ENCODE measurements at places on chromosomes 5 and 9.

DNA sequence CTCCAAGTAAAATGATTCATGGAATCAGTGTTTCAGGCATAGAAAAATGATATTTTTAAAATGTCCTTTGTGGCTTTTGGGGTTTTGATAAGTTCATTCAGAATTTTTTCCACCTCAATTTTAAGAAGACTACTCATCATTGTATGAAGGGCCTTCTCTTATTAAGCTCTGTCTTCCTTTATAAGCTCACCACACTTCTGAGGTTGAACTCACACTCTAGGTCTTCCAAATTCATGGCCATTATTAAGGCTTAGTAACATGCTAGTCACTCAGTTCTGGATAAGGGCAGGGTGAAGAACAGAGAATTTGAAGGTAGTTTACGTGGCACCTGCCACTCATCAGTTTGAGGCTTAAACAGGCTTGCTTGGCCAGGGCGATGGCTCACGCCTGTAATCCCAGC lies 4.2 kb downstream of the MELK start:
- DNase-seq = no peak

DNA sequence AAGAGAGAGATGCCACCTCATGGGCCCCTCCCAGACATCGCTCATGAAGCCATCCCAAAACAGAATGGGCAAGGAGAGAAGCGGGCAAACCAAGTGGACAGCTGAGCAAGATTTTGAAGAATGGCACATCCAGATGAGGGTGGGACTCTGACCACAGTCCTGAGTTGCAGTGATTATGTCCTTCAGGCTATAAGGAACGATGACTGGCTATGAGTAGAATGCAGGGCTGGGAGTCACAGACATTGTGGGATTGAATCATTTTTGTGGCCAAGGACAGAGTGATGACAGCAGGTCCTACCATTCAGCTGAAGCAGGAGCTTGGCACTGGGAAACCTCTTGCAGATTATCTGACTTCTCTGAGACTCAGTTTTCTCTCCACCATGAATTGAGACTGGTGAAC lies 245.7 kb upstream of the SLC30A5 start:
- DNase-seq = peak; percentile 16

DNA sequence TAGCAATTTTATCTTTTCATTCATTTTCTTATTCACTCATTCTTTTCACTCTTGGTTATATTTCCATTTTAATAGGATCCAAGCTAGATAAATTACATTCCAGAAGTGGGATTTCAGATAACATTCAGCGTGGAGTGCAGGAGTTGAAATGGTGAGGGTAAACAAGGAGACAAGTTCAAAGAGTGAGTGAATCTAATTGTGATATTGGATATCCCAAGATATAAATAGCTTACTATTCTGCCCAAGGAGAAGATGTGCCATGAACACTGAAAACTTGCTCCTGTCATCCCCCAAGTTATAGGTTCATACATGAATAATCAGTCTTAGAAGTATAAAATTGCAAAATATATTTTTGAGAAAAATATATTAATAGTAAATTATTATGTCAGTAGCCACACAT lies 459.3 kb downstream of the CETN3 start:
- no peak for DNase-seq

- DNase-seq = no peak
Observed at GRCh38 chr5:170551622-170552021, 47.8 kb downstream of the KCNIP1 start.

- DNase-seq = no peak
Observed at GRCh38 chr9:120513825-120514396, 66.1 kb downstream of the CDK5RAP2 start.

DNA sequence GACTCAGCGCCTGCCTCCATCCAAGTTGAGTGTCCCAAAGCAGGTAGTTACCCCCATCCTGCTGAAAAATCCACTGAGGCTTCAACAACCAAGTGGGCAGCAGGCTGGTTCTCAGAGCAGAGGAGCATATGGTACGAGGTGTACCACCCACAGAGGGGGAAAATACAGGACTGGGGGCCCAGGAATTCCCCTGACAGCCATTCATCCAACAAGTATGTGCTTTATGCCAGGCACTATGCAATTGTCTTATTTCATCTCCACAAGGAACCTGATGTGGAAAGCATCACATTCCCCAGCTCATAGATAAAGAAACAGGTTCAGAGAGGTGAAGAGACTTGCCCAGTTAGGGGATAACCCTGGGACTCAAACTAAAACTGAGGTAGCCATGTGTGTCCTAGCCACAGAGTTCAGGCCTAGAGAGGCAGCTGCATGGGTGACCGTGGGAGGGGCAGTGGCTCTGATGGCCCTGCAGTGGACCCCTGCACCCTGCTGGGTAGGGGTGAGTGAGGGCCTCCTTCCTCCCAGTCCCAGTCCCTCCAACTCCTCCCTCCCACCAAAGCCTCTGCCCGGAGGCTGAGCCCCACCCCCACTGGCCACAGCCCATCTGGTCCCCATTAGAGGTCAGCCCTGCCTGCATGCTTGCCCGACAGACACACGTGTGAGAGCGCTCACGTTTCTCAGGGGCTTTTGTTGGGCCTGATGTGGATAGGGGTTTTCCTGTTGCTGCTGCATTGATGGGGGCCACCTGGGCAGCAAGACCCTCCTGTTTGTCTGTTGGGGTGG lies 11.5 kb downstream of the PDLIM4 start:
- DNase-seq = no peak

GRCh38 chr5:160926428-160926827 lies 74.4 kb upstream of the ATP10B start:
- DNase-seq = no peak

GRCh38 chr5:13910201-13910600 lies 34.3 kb downstream of the DNAH5 start:
- DNase-seq = no peak

- peak; percentile 75 for DNase-seq
Observed at GRCh38 chr9:131650254-131650653, 89.6 kb downstream of the RAPGEF1 start.

DNA sequence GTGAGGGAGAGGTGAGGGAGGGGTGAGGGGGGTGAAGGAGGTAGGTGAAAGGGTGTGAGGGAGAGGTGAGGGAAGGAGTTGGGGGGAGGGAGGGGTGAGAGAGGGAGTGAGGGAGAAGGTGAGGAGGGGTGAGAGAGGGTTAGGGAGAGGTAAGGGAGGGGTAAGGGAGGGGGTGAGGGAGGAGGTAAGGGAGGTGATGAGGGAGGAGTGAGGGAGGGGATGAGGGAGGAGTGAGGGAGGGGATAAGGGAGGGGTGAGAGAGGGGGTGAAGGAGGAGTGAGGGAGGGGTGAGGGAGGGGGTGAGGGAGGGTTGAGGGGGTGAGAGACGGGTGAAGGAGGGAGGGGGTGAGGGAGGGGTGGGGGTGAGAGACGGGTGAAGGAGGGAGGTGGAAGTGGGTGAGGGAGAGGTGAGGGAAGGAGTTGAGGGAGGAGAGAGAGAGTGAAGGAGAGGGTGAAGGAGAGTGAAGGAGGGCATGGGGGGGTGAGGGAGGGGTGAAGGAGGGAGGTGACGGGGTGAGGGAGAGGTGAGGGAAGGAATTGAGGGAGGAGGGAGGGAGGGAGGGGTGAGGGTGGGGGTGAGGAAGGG lies 18.5 kb downstream of the NINJ1 start:
- no peak for DNase-seq

- no peak for DNase-seq
Observed at GRCh38 chr5:180187767-180188166, 21.2 kb downstream of the RASGEF1C start.

DNA sequence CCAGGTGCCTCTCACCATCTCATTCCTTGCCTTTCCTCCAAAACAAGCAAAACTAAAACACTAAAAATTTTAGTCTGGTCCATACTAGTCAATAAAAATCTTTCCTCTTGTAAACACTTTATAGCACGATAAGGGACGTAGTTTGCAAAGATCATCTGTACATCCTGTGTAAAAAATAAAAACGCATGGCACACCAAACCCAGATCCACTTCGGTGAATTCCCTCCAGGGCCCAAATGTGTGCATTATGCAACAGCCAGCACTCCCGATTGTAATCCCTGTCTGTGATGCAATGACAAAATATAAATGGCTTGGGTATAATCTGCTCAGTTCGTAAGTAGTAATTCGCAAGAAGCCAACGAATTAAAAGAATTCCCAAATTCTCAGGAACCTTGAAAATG lies 1.4 kb downstream of the FAM169A start:
- DNase-seq = peak; percentile 55

- no peak for DNase-seq
Observed at GRCh38 chr5:165258197-165258771, 1752.9 kb downstream of the MAT2B start.

- no peak for DNase-seq
Observed at GRCh38 chr5:882253-883183, 10.1 kb downstream of the BRD9 start.

GRCh38 chr9:137164370-137165249 lies 5.2 kb downstream of the LRRC26 start:
- no peak for DNase-seq

GRCh38 chr9:99778308-99778707 lies 43.4 kb upstream of the NR4A3 start:
- DNase-seq = peak; percentile 81

DNA sequence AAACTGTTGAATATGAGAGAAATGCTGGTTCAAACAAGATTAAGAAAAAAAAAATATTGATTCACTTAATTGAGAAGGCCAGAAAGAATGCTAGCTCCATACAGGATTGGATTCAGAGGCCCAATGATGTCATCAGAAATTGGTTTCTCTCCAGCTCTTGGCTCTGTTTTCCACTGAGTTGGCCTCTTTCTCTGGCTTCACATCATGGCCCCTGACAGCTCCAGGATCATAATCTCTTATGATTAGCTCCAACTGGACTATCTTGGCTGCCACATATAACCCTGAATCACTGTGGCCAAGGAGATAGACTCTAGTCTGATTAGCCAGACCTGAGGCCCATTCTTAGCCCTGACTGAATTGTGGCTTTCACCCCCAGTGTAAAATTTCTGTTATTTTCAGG lies 244.7 kb upstream of the GRAMD2B start:
- no peak for DNase-seq

DNA sequence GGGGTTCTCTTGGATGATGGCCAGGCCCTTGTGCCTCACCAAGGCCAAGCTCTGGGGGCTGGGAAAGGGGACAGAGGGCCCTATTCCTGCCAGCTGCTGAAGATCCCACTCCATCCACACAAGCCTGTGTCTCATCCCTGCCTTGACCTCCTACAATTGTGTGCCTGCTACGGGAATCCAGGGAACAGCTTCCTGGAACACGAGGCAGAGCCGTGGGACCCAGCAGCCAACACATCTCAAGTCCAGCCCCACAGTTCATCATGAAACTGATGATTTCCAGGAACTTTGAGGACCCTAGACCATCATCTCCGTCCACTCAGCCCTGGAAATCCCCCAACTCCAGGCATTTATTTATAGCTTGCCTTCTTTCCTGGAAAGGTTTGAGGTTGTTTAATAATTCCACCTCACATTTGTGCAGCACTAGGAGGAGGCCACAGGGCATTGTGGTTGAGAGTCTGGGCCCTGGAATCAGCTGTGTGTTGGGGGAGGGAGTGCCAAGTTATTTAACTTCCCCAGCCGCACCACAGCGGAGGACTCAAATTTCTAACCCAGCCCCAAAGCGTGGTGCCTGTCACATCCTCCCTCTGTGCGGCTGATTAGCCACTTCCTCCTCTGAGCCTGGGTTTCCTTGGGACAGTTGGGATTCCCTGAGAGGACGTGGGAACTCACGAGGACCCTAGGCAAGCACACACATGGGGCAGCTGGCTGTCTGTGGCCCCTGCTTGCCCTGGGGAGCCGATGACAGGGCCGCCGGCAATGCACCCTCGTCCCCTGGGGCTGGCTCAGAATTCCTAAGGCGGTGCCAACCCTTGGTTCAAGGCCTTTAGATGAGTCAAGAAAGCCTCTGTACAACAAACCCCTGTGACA lies 58.2 kb upstream of the GGTA1 start:
- peak; percentile 84 for DNase-seq

GRCh38 chr5:155402927-155403640 lies 389.5 kb downstream of the KIF4B start:
- peak; percentile 85 for DNase-seq

- DNase-seq = no peak
Observed at GRCh38 chr9:116695438-116695837, 8.3 kb downstream of the TRIM32 start.

GRCh38 chr9:87698069-87698809 lies 27.7 kb upstream of the CTSL start:
- DNase-seq = no peak

DNA sequence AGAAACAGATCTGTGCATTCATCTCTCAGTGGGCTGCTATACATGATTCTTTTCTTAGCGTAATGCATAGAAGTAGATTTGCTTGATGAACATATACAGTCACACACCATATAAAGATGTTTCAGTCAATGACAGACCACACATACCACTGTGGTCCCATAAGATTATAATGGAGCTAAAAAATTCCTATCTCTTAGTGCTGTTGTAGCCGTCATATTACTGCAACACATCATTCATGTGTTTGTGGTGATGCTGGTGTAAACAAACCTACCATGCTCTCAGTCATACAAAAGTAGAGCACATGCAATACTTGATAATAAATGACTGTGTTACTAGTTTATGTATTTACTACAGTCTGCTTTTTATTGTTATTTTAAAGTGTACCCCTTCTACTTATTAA lies 214.3 kb downstream of the ARHGAP26 start:
- DNase-seq = no peak

GRCh38 chr5:62982348-62982747 lies 403.7 kb downstream of the LRRC70 start:
- DNase-seq = no peak

GRCh38 chr5:29061381-29061780 lies 2023.0 kb upstream of the CDH9 start:
- DNase-seq = no peak

GRCh38 chr9:29208670-29209069 lies 1635.4 kb upstream of the C9orf72 start:
- no peak for DNase-seq

DNA sequence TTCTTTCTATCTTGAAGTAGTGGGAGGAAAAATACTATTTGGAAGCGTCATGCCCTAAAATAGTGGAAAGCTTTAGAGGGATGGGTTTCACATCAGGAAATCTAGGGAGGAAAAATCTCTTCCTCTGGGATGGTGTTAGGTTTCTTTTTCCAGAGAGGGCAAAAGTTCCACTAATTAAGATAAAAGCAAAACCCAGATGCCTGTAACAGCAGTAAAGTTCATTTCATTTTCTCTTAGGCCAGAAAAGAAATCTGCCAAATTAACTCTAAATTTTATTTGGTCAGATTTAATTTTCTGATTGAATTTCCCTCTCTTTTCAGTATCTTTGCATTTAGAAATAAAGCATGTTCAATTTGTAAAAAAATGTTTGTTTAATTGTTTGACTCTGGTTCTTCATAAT lies 88.8 kb downstream of the LURAP1L start:
- DNase-seq = no peak

GRCh38 chr9:79471580-79472543 lies 99.9 kb upstream of the TLE4 start:
- DNase-seq = peak; percentile 26

GRCh38 chr5:121152411-121152810 lies 688.3 kb downstream of the PRR16 start:
- DNase-seq = no peak

DNA sequence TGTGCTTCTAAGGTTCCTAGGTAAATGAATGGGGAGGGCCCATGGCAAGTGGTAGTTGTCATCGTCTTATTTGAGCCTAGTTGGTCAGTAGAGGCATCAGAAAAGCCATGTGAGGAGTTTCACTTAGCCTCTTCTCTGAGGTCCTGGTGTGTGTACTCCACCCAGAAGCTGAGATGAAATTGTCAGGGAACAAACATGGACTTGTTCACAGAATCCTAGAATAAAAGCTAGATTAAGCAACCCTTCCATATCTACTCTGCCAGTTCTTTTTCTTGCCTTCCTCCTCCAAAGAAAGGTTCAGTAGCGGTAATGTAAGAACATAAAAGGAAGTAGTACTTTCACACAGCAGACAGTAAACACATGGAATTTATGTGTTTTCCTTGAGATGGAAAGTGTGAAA lies 70.4 kb downstream of the ARHGAP26 start:
- DNase-seq = no peak
